Kidney epithelial cell (primary cell): ENCODE measurements at places on chromosomes 3 and 15.

DNA sequence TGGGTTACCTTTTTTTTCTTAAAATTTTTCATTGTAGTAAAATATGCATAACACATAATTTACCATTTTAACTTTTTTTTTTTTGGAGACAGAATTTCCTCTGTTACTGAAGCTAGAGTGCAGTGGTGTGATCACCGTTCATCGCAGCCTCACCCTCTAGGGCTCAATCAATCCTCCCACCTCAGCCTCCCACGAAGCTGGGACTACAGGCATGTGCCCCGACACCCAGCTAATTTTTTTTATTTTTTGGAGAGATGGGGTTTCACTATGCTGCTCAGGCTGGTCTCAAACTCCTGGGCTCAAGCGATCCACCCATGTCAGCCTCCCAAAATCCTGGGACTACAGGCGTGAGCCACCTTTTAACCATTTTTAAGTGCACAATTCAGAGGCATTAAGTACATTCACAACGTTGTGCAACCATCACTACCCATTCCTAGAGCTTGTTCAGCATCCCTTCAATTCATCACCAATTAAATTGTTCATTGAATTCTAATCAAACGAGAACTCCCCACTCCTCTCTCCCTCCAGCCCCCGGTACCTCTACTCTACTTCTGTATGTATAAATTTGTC is 44.6 kb downstream of the BHLHE40 start:
- no peak for DNase-seq

DNA sequence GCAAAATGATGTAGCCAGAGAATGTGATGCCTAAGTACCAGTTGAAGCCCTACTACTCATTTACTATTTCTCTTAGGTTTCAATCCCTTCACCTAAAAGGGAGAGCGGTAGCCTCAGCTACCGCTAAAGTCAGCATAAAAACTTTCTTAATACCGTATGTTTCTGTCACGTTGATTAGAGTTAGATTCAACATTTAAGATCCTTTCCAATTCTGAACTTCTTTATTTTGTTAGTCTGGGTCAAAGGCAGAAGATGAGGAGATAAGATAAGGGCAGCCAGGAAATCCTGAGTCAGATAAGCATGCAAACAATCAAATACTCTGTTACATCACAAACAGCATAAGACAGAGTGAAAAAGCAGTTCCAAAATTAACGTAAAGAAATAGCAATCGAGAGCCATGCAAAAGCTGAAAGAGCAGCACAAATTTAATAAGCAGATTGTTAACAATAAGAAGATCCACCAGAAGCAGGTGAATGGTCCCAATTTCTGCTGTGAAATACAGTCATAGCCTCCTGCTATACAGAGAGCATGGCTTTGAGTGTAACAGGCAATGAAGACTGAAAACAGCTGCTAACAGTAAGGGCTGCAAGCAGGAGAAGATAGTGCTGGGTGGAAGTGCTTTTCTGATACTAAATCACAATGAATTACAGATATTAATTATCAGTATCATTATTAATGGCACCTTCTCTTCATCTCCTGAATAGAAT is 3.0 kb downstream of the TMEM207 start:
- DNase-seq = no peak

DNA sequence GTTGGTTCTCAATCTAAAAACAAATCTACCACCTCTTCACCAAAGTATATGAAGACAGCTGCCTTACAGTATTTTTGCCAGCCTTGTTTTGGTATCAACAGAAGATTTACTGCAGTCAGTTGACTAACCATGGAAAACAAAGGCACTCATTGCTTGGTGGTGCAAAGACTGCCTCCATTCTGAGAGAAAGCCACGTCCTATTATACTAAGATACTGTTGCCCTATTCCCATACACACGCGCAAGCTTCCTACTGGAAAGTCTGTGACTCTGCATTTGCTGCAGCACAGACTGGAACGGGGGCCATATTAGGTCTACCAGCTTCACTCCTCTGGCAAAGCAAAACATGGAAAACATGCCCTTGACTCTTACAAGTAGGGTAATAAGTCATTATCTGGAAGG is 18.0 kb downstream of the MTMR10 start:
- DNase-seq = no peak

GRCh38 chr3:80434366-80434765 is 666.6 kb upstream of the ROBO1 start:
- DNase-seq = no peak

DNA sequence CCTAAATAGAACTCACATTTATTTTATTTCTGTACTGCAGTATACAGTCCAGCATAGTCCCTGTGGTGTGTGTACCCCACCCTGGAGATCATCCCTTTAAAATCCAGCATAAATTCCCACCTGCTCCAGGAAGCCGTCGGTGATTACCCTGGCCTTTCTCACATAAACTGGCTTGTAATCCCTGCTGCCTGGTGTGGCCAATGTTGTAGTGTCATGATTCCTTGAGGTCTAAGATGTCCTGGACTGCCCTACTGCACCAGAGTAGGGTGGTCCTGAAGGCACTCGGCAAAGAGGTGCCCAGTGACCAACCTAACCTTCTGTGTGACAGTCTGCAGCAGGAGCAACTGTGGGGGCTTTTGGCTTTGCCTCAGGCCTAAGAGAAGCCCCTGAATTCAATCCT is 58.9 kb downstream of the ITGA11 start:
- DNase-seq = no peak

- no peak for DNase-seq
Measured at GRCh38 chr3:180420016-180420415, 181.9 kb upstream of the TTC14 start.

DNA sequence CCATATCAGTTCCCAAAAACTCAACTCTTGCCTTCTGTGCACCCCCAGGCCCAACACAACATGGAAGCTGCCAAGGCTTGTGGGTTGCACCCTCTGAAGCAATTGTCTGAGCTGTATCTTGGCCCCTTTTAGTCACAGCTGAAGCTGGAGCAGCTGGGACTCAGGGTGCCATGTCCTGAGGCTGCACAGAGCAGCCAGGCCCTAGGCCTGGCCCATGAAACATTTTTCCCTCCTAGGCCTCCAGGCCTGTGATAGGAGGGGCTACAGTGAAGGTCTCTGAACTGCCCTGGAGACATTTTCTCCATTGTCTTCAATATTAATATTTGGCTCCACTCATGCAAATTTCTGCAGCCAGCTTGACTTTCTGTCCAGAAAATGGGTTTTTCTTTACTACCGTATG is 8.1 kb upstream of the MYLK start:
- DNase-seq = no peak

DNA sequence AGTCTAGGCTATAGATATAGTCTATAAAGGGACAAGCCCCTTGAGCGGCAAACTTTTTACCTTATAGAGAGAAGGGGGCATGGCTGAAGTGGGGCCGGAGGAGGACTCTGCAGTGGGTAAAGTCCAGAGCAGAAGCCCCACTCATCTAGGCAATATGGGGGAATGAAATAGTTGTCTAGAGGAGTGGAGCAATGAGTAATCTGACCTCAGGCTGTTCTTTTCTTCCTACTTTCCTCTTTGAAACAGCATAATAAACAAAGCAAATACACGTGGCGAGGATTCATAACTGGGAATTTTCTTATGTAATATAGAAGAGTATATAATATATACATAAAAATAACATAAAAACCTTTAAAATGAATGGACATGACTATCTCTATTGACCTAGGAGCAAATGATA is 546.4 kb upstream of the ZNF385D start:
- no peak for DNase-seq

- no peak for DNase-seq
Measured at GRCh38 chr3:99250821-99251355, 349.4 kb upstream of the DCBLD2 start.

DNA sequence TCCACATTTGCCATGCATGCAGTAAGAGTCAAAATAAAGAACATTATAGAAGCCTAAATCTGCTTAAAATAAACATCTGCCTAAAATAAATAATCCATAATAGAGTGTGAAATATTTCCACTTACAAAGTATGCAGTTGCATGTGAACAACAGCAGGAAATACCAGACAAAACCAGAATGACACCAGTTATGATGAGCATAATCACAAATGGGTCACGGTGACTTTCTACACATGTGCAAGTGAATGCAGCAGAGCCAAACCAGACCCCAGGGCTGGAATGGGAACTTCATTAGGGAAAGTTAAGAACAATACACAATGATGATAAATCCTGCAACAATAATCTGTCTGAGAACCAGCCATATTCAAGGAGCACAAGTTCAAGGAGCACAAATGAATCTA is 615.5 kb downstream of the ROBO2 start:
- no peak for DNase-seq

DNA sequence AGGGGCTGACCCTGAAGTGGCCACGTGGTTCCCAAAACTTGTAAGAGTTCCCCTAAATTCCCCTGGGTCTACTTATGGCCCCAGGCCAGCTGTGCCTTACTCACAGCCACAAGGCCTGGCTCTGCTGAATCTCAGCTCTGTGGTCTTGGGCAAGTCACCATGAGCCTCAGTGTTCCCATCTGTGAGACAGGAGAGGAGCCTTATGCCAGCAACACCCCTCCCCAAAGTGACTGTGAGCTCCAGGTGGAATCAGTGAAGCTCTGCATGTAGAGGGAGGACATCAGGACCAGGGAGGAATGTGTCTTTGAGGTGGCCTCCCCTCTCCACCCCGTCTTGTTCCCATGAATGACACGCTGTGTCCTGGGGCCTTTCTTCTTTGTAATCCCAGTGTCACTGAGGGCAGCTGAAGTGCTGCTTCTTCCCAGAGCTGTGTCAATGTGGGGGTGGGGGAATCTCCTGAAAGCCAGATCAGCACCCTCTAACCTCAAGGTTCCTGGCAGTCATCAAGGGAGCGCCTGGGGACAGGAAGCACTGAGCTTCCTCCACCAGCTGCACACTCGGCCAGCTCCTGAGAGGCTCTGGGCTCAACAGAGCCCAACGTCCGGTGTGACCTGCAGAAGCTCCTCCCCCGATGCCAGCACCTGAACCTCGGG is 258.9 kb downstream of the UACA start:
- no peak for DNase-seq

- DNase-seq = no peak
Measured at GRCh38 chr3:189869165-189869564, 238.0 kb downstream of the TP63 start.

GRCh38 chr3:126019683-126020082 is 50.7 kb downstream of the ROPN1B start:
- no peak for DNase-seq

DNA sequence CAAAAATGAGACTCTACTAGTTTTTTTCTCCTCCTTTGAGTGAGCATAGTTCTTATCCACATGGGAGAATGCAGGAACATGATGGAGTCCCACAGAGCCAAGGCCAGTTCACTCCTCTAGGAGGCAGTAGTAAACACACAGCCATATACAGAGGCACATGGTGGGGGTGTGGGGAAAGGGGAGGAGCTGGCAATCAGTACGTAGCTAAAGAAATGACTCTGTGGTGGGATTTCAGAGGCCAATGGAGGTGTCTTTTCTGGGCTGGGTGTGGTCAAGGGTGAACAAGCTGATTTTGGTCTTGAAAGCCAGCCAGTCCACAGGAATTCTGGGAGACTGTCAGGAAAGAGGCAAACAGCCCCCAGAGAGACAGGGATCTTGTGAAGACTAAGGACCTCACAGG is 6.6 kb upstream of the RAB11A start:
- no peak for DNase-seq
